ENCODE measurements at places on chromosomes 6 and 20.

- no peak for DNase-seq
Measured at GRCh38 chr6:89999945-90000825, 105.9 kb downstream of the GJA10 start.

GRCh38 chr20:4052554-4052953, 37.2 kb upstream of the RNF24 start:
- no peak for DNase-seq

GRCh38 chr20:40743141-40743775, 54.2 kb upstream of the MAFB start:
- DNase-seq = no peak

DNA sequence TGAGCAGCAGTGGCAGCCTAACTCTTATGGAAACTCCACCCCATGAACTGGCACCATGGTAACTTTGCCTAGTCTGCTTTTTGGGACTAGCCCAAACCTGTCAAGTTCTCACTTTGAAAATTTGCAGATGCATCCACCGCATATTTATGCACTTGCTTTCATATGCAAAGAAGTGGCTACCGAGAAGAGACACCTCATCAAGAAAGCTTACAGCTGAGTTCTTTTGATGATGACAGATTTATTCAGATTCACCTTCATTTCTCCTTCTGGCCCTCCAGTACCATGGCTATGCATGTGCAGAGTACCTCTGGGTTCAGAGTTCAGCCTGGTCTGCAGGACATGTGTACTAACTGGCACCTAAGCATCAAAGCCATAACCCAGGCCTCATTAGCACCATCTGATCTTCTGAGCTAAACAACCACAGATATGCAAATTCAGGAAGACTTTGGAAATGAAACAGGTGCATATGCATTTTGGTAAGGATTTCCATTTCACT, 154.3 kb upstream of the TENT5A start:
- DNase-seq = no peak

DNA sequence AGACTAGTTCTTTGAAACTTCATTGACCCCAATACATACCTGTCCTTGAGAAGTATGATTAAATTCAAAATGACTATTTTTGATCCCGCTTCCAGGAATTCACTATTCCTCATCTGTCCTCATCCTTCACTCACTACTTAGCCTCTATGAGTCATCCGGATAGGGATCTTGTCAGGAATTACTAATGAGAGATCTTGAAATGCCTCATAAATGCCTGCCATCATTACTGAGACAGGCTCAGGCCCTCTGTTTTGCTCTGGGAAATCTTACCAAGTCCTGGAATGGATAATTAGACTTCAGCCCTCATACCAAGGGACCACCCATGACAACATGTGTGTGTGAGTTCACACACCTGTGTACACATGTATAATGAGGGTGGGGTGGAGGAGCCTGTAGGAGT, 2.8 kb upstream of the CYP24A1 start:
- peak; percentile 38 for DNase-seq

- DNase-seq = no peak
Measured at GRCh38 chr6:80403365-80403764, 296.9 kb downstream of the BCKDHB start.

GRCh38 chr6:38589367-38589720, 50.4 kb downstream of the BTBD9 start:
- no peak for DNase-seq

- DNase-seq = peak; percentile 56
Measured at GRCh38 chr20:5835321-5835821, 85.2 kb downstream of the SHLD1 start.

- peak; percentile 93 for DNase-seq
Measured at GRCh38 chr6:142885182-142885867, 59.7 kb downstream of the HIVEP2 start.

GRCh38 chr20:63102721-63103375, 96.1 kb upstream of the BHLHE23 start:
- DNase-seq = peak; percentile 42

GRCh38 chr6:167091026-167091804, 31.7 kb upstream of the CCR6 start:
- no peak for DNase-seq

DNA sequence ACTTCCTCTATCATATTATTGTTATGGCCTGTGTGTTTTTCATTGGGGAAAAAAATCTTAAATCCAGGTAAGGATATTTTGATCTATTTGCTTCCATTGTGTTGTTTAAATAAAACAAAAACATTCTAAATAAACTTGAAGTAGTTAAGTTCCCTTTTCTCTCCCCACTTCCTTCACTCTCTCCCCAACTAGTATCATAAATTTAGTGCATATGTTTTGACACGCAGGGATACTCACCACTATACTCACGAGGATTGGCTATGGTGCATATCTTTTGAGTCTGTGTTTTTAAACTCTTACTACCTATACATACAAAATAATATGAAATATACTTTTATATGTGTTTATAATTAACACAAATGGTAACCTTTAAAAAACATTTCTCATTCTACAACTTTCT, 5.2 kb downstream of the TTLL9 start:
- DNase-seq = no peak

DNA sequence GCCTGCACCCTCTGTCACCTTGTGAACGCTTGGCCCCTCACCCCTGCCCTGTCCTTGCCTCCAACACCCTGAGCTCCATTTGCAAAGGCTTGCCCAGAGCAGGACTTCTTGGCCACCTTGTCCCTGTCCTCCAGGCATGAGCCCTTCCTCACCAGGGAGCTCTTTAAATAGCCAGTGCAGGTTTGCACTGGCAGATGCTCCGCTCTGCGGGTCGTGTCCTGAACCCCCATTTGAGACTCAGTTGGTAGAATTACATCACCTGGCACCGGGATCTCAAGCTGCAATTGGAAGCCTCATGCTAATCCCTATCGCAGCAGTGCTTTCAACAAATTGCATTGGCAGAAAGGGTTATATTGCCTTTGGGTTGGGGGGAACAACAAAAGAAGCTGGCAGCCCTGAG, 85.9 kb downstream of the TRMT6 start:
- no peak for DNase-seq

DNA sequence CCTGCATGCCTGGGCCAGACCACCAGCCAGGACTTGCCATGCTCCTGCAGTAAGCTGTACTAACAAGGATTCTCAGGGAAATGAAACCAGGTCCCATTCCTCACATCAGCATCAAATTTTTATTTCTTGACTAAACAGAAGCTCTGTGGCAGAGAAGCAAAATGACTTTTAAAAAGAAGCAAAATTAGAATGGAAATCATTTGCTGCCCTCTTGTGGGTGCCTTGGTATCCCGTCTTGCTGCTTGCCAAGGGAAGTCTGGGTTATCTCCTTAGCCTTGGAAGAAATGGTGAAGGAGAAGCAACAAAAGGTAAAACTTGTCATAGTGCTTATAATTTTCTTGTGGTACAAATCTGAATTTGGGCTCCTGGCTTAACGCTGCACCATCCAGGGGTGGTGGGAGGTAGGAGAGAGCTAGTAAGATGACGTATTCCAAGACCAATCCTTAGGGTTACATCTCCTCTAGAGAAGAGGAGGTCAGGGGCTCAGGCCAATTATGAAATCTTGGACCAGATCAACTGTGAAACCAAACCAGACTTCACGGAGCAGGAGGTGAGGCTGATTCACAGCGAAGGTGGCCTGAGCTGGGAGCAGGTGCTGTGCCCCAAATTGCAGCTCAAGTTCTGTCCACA, 107.5 kb downstream of the FAXC start:
- DNase-seq = peak; percentile 24

DNA sequence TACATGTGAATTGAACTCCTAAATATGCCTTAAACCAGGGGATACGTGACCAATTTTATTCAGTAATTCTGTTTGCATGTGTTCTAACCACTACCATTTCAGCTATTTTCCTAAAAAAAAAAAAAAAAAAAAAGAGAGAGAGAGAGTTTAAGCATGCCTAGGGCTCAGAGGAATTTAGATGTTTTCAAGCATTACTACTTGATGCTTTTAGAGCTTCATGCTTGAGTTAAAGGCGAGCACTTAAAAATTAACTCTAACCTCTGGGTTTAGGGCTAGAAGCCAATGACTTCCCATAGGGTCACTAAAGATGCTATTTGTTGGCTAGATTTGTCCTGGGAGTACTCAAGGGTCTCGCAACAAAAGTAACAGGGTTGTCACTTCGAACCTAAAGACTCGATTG, 217.7 kb downstream of the ATXN1 start:
- peak; percentile 62 for DNase-seq

DNA sequence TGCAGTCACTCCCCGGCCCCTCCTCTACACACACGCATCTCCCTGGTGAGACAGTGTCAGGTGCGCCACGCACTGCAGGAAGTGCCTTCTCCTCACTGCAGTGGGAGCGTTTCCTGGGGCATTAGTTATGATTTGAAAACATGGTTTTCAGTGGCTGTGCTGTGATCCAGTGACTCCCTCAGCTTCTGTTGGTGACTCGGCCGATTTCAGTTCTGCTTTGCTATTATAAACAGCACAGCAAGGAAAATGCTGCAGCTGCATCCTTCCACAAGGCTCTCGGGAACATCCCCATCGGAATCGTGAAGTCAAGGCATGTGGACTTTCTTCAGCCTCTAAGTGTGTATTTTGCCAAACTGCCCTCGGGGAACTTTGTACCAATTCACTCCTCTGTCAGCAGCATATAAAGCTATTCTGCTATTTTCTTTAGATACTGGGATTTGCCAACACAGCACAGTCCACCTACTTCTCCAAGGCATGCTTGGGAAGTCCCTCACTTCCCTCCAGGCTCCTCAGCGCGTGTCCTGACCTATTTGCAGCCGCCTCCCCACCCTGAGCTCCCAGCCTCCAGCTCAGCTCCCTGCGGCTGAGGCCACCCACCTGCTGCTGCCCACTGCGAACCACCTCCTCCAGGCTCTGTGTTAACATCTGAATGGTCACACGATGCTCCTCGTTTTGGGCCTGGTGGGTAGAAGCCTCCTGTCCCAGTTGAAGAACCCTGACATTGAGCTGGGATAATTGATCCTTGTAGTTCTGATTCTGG, 54.5 kb downstream of the GINS1 start:
- no peak for DNase-seq

DNA sequence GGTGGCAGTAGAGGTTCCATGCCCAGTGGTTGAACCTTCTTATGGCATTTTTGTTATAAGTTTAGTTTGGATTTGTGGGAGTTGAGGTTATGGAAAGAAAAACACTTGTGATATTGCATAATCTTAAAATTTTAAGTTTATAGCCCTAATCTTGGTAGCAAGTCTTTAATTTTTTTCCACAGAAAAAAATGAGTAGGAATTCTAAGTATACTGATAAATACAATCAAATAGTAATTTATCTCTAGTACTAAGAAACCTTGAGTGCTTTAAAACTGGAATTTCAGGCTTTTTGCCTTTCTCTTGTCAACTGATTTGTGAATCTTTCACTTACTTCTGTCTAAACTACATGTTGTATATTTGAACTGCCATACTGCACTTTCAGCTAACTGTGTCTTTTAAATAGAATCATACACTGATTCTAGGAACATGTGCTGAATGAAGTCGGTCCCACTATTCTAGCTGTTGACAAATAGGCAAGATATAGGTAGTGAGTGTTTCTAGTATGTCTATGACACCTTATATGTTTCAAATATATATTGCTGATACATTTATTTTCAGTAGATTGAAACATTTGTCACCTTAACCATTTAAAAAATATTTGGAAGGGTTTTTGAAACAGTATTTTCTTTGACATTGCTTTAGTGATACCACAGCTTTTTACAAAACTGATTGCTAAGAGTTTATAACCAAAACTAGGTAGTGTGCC, 2.4 kb downstream of the PARD6B start:
- DNase-seq = no peak

GRCh38 chr6:40492187-40492586, 95.0 kb downstream of the LRFN2 start:
- DNase-seq = no peak

GRCh38 chr20:31835977-31836852, 9.2 kb downstream of the FOXS1 start:
- DNase-seq = peak; percentile 91
